HT1080 (cell line): ENCODE measurements at places on chromosomes 5 and 9. TPM values are rescaled to one million over a fixed set of nuclear protein-coding genes. Genes with fewer than 3 reads are reported as not detected.

FOXD4L3 gene
- total RNA-seq: not detected in 2 replicates

DMRT2 gene
- not detected in 2 replicates for total RNA-seq

ARSI gene
- total RNA-seq: 0.20 and 0.82 TPM in 2 replicates

AGXT2 gene
- total RNA-seq: not detected in 2 replicates

ADAMTSL2 gene
- not detected in 2 replicates for total RNA-seq

PCDHB14 gene
- 0.03 and 0.08 TPM in 2 replicates for total RNA-seq

INSL6 gene
- total RNA-seq: not detected in 2 replicates

PGGT1B gene
- 16.7 and 20.5 TPM in 2 replicates for total RNA-seq

PIP5K1B gene
- total RNA-seq: not detected in 2 replicates

TEX48 gene
- total RNA-seq: 0.96 TPM in 1 of 2 replicates, not detected in the other

CARD9 gene
- 0.43 and 0.66 TPM in 2 replicates for total RNA-seq
